Activated T-helper 9 cell treated with anti-CD3 and anti-CD28 coated beads, Interleukin-2, amount 50 U/mL, for 16 hours (primary cell): ENCODE measurements at places on chromosomes 1 and 21.

DNA sequence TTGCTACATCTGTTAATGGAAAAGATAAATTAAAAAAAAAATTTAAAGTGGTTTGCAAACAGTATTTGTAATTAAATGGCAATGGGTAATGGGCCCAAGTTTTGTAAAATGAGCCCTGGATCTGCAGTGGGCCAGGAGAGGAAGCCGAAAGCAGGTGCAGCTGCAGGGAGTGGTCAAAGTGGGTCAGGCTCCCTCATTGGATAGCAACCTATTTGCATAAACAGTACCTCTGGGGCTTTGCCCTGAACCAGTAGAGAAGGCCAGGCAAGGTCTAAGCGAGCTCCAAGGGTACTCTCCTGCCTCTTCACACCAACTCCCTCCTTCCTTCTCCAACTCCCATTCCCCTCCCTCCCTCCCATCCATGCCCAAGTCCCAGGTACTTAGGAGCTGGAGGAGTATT lies 138.9 kb downstream of the HMGB4 start:
- no peak for DNase-seq

- DNase-seq = no peak
Observed at GRCh38 chr1:87647430-87648177, 318.9 kb downstream of the LMO4 start.

DNA sequence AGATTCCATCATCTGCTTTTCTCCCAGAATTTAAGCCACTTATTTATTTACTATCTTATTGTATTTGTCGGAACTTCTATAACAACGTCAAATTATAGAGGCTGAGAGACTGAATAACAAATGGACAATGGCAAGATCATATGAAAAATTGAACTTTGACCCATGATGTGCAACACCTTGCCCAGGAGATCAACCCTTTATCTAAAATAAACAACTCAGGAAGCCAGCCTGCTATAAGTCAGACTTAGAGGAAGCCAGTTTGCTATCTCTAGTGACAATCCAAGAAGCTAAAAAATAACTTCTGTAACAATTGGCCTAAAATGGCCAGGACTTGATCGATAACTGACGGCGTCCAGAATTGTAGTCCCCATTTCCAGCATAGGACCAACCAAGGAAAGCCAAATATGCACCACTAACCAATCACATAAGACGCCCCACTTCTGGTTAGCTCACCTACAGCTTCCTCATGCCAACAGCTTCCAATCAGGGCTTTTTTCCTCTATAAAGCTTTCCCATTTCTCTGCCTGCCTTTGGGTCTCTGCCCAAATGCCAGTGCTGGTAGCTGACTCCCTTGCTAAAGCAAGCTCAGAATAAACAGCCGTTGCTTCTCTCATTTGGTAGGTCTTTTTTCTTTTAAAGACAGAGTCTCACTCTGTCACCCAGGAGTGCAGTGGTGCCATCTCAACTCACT lies 28.5 kb downstream of the ANP32E start:
- no peak for DNase-seq

- no peak for DNase-seq
Observed at GRCh38 chr1:38964140-38964548, 22.5 kb upstream of the RHBDL2 start.

- no peak for DNase-seq
Observed at GRCh38 chr1:82299056-82299455, 498.3 kb downstream of the ADGRL2 start.

DNA sequence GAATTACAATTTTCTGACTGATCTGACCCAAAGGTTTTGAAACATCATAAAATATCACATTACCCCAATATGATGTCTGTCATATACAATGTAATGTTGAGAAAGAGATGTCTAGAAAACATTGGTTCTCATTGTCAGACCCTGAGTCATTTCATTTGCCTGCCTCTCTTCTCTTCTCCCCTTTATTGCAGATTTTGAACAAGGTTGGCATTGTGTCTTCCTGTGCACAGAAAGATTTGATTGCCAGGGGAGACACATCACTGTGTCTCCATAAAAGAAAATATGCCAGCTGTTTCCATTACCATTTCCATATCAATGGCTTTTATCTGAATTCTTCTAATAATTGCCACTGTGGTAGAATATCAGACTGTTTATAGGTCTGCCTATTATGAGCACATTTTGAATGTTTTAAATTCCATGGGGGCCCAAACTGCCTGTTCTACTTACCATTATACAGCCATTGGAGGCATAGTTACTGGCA lies 65.6 kb downstream of the IFI44 start:
- no peak for DNase-seq

DNA sequence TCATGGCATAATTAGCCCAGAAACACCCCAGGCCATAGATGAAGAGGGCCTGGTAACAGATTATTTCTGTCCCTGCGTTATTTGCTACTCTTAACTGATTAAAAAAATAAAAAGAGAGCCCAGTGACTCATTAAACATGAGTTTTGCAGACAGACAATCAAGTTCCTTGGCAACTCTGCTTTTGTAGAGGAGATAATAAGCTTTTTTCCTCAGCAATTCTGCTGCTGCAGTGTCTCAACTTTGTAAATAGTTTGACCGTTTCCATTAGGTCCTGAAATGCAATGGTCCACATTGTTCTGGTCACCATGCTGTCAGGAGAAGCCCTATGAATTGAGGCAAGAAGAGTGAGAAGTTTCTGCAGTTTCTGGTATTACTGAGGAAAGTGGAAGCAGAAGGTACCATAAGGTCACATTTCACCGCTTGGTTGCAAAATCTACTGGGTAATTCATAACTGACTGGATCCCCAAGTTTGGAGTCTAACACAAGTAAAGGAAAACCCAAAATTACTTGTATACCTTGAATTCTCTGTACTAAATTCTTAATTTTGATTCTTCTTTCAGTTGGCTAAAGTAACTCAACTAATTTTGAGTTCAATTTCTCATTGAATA lies 139.5 kb downstream of the ZZZ3 start:
- DNase-seq = no peak

DNA sequence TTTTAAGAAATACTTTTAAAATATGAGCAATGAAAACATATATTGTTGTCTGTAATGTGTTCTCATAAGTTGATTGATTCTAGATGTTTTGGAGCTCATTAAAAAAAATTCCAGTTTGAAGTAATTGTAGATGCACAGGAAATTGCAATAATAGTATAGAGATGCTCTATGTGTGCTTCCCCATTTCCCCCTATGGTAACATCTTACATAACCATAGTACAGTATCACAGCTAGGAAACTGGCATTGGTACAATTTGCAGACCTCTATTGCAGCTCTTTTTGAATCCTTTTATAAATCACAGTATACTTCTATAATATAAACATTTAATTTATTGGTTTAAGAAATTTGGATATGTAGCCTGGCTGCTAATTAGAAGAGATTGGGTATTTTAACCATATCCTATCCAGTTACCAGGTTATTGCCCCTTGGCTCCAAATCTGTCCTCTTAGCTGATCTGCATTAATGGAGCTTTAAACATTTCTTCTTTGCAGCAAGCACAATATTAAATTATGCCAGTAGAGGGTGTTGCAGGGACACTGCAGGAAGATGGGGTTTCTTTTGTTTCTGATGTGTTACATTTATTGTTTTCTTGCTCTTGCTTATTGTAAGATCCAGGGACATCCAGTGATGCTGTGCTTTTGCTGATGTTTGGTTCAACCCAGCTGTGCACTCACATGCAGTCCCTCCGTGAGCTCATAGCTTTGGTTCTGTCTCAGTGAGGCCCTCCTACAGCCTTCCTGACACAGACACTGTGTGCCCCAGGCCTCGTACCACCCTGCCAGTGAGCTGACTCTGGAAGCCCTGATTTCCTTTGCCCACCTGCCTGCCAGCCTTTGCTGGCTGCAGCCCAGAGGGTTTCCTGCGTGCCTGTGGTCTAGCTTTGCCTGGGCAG lies 103.3 kb downstream of the RABGAP1L start:
- DNase-seq = no peak

GRCh38 chr21:27580276-27580675 lies 613.4 kb upstream of the ADAMTS5 start:
- no peak for DNase-seq

- DNase-seq = no peak
Observed at GRCh38 chr1:68210027-68210426, 22.3 kb downstream of the WLS start.

DNA sequence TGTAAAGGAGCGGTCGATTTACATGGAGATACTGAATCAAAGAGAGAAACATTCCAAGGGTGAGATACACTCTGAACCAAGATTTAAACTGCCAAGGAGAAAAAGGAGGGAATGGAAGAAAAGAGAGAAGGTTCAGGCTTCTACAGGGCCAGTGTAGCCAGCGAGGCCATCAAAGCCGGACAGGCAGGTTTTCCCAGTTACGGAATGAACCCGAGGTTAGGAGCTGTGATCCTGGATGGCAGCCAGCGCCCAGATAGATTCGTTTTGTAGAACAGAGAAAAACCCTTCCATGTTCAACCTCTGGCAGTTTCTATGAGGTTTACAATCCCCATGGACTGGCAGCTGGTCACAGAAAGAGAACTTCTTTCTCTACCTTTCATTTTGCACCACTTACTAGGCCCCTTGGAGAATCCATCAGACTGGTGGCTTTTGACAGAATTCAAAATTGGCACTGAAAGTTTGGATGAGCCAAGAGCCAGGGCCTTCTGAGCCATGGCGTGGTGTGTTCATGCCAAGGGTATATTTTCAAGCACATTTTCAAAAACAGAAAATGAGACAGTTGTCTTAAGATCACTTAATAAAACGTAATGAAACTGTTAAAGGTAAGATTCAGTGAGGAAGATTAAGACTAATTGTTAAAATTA lies 171.5 kb downstream of the RUNX1 start:
- DNase-seq = no peak

GRCh38 chr1:24991697-24992096 lies 61.6 kb upstream of the RUNX3 start:
- DNase-seq = no peak

- DNase-seq = no peak
Observed at GRCh38 chr1:230010603-230011332, 56.3 kb upstream of the GALNT2 start.

DNA sequence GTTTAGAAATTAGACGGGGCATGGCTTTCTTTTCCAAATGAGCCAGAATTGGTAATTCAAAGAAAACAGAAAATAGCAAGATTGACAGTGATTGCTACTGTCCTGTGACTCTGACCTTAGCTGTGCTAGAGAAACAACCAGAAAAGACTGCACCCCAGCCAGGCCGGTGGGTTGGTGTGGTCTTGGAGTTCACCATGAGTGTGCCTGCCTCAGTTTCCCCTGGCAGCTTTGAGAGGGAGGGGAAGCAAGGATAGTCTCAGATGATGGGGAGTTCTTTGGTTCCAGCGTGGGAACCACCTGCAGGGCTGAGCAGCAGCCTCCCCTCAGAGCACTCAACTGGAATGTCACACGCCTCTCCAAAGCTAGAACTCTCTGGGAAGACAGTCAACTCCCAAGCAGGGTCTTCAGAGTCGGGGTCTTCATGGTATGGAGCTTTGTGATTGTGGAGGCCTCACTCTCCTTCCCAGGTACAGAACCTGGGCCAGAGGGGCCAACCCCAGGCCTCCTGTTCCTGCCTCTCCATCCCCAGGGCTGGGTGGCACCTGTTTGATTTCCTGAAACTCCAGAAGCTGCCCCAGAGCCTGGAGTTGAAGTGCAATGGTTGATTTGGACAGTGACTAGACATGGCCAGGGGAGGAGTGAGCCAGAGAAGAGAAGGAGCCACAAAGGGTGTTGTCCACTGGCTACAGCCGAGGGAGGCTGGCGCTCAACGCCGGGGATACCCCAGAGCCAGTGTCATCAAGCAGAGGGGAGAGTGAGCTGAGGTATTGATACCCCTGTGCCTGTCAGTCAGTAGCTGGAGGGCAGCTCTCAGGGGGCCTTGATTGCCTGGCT lies 35.7 kb downstream of the SIM2 start:
- no peak for DNase-seq

DNA sequence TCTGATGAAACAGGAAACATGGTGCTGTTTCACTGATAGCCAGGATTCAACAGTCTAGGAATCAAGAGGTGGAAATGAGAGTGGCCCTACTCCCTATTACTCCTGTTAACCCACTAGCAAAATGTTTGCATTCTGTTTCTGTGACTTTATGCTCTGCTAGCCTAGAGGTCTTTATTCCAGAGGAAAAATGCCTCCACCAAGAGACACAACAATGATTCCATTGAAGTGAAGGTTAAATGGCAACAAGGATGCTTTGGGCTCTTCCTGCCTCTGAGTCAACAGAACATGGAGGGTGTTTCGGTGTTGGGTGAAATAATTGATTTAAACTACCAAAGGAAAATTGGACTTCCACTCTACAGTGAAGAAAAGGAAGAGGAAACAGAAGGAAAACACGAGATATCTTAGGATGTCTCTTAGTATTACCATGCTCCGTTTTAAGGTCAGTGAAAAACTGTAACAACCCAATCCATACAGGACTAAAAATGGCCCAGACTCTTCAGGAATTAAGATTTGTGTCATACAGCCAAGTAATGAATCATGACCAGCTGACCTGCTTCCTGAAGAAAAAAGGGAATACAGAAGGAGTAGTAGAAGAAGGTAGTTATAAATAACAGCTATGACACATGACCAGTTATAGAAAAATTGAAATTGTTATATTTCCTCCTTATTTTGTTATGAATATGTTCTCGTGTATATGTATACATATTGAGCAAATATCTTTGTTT lies 1237.8 kb downstream of the NCAM2 start:
- no peak for DNase-seq

GRCh38 chr1:66333466-66334199 lies 200.3 kb upstream of the SGIP1 start:
- DNase-seq = no peak

DNA sequence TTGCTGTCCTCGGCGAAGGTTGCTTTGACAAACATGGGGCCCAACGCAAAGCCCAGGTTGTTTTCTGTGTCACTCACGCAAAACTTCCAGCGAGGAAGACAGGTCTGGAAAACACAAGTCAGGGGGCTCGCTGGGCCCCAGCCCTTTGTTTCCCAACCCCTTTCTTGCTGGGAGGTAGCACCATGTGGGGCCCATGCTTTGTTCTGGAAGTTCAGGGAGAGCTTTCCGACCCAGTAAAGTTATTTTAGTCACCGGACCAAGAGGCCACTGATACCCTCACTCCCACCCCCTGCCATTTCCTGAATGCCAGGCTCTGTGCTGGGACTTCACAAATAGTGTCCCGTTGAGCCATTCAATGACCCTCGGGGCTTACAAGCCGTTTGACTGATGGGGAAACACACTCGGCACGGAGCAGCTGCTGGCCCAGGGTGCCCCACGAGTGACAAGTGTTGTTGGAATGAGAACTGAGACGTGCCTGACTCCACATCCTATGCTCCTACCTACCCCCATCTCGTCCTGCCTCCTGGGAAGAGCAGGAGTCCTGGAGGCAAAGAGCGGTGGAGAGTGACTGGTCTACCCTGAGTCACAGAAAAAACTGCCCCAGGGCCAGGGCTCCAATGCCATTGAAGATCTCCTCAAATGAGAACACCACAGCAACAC lies 52.0 kb downstream of the ECE1 start:
- no peak for DNase-seq

- no peak for DNase-seq
Observed at GRCh38 chr1:109197158-109198042, 16.3 kb upstream of the SARS1 start.
